Fibroblast of skin of right biceps (primary cell): ENCODE measurements at places on chromosomes 2 and 18.

DNA sequence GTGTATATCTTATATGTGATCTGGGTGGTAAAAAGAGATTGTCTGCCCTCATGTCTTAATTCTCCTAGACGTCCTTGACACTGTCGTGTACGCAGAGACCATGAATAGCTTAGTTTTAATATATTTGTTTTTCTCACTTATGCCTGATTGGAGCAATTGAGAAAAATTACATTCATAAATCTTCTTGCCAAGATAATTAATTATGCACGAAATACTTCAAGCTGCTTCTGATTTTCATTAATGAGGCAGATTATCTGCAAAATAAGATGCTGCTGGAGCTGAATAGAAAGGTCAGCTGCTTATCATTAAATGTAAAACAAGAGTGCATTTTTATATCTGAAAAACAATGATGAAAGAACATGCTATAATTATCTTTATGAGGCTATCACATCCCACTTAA is 95.9 kb downstream of the CCDC141 start:
- DNase-seq, result no peak

DNA sequence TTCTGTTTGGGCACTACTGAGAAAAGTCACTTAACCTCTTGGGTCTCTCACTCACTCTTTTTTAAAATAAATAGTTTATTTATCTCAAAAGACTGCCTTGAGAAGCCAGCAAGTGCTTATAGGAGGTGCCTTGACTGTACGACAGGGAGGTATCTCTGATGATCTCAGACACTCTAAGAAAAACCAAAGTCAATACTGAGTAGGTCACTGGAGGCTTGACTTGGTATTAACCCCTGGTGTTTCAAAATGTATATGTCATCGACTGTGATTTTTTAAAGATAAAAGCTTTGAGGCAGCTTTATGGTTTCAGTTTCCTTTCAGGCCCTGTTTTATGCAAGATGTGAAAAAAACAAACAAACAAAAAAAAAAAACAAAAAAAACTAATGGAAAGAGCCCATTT is 33.7 kb downstream of the MREG start:
- DNase-seq, result no peak

DNA sequence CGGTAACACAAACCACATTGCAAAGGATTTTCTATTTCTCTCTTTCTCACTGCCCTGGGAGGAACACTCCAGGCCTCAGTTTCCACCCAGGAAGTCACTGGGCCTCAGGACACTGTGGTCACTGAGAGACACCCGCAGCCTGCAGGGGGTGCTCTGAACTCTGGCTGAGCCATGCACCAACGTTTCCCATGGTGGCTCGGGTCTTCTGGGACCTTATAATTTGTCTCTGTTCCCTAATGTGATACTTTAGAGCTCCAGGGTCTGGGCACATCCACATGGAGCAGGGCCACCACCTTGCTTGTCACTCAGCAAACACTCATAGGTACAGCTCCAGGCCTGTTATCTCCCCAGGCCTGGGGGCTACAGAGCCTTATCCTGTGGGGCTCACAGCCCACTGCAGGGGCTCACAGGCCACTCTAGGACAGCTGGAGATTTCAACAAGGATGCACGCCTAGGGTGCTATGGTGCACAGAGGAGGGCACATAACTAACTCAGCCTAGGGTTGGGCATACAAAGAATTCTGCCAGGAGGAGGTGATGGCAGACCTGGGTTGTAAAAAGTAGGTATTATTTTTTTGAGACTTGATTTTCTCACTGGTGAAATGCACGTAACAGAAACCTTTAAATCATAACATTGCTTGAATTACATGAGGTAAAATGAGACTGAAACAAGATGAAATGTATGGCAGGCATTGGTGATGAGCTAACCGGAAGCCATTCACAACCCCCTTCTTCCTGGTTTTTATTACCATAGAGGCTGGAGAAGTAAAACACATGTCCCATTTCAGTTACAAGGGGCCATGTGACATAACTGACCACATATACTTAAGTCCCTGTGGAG is 3.0 kb upstream of the HS1BP3 start:
- no peak for DNase-seq

DNA sequence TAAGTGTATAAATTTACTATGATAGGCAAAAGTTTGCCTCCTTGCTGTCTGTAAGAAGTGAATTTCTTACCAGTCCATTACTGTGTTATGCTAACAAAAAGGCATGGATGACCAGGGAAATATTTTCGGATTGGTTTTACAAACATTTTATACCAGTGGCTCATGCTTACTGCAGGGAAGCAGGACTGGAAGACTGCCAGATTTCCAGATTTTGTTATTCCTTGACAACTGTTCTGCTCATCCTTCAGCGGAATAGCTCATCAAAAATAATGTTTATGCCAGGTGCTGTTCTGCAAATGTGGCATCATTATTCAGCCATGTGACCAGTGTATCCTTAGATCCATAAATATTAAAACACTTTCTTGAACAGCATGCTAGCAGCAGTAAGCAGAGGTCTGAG is 40.4 kb upstream of the NETO1 start:
- DNase-seq, result no peak

DNA sequence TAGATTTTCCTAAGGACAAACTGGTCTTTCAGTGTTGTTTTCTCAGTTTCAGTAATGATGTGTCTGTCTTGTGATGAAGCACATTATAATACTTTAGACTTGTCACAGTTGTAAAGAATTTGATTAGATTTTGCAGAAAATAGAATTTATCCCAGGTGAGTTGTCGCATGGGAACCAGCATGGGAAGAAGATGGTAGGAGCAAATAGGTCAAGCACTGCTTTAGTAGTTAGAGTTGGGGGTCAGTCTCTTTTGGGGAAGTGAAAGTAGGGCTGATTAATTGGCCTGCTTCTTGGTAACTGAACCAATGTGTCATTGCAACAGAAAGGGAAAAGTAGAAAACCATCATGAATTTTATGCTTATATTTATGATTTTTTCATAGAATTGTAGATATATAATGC is 153.2 kb upstream of the MYO3B start:
- DNase-seq, result no peak

DNA sequence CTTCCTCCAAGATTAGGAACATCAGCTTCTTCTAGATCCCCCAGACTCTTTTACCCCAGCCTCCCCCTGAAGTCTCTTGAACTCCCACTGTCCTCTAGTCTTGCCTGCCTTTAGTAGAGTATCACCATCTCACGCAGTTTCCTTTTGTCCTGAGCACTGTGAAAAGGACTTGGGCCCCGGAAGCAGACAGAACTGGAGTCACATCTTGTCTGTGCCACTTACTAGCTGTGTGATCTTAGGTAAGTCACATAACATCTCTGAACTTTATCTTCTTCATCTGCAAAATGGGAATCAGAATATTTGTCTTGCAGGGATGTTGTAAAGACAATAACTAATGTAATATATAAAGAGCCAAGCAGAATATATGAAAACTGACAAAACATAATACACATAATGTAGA is 8.4 kb upstream of the TRABD2A start:
- DNase-seq, result no peak

- DNase-seq, result no peak
Observed at GRCh38 chr2:18169121-18169892, 290.8 kb downstream of the KCNS3 start.

DNA sequence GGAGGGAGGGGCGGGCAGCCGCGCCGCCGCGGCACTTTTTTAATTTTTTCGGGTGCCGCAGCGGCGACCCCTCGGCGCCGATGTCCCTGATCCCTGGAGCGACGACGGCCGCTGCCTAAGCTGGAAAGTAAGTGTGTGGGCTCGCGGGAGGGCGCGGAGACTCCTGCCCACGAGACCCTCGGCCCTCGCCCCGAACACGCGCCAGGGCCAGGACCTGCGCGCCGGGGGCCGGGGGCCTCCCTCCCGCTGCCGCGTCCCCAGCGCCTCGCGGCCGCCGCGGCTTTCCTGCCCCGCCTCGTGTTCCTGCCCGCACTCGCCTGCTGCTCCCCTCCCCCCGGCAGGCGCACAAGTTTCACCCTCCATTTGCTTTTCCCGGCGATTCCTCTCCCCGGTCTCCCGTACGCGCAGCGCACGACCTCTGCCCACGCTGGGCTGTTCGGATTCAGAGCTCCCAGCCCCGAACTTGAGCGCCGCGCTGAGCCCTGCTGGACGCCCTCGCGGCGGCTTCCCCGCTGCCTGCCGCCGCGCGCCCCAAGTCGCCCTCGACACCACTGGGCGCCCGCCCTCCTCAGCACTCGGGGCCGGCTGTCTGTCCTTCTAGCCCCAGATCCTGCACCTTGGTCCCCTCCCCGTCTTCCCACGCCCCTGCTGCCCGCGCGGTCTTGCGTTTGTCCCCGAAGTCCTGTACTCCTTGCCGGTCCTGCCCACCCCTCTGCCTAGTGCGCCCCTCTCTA is 507 bp downstream of the PKP4 start:
- DNase-seq, result peak; percentile 64

DNA sequence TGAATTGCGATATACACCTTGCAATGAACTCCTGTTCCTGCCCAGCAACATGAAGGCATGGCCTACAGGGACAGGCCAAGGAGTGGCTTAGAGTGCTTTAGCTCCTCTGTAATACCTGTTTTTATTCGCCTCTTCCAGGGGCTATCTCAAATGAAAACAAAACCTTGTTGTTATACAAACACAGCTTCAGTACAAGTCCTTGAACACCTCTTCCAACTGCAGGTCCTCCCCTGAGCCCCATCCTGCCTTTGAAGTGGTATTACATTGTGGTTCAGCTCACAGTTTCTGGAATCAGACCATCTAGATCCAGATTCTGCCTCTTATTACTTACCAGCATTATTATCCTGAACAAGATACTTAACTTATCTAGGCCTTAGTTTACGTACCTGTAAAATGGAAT is 83.0 kb upstream of the HNRNPA3 start:
- DNase-seq, result no peak

DNA sequence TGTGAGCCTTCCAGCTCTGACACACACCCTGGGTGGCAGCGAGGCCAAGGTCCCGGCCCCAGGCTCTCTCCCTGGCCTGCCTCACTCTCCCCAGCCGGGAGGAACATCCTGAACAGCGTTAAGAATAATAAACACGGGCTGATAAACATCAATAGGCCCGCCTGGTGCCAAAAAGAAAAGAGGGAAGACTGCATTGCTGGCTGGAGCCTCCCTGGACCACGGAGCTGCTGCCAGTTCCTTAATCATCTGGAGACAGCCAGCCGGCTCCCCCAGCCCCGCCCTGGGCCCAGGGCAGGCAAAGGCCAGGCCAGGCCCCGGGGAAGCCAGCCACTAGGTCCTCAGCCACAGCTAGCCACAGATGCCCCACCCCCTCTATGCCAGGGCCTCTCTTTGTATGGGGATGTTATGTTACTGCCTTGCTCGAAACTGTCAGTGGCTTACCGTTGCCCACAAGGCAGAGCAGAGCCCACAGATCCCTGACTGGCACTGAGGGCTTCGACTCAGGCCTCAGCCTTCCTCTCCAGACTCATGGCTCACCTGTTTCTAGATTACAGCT is 293.7 kb downstream of the DYSF start:
- DNase-seq, result peak; percentile 26

DNA sequence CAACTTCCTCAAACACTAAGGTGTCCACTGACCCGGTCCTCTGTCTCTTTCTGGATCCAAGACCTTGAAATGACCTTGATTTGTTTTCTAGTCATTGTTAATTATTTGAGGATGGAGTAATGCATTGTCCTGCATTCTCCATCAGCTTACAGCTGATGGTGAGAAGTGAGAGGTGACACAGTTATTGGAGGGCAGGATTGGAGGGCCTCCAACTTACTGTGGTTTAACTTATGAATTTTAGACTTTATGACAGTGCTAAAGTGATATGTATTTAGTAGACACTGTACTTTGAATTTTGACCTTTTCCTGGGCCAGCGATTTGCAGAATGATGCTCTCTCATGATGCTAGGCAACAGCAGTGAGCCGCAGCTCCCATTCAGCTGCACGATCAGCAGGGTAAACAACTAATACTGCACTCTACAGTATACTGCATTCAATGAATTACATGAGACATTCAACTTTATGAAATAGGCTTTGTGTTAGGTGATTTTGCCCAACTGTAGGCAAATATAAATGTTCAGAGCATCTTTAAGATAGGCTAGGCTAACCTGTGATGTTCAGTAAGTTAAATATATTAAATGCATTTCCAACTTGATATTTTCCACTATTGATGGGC is 200.0 kb upstream of the MEX3C start:
- DNase-seq, result no peak

DNA sequence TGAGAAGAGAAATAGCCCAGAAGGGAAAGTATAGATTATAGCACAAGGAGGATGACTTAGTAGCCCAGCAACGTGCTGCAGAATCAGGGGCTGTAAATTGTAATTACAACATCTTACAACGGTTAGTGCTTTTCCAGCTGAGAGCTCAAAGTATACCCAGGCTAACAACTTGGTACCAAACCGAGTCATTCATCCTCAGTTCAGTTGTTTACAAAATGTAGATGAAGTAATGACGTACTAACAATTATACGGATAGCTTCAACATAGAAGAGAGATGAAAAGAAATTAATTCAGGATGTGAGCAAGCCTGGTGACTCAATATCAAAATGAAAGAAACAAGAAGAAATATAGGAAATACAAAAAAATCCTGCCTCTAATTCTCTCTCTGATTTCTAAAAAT is 99.2 kb downstream of the DYNAP start:
- DNase-seq, result peak; percentile 43

- no peak for DNase-seq
Observed at GRCh38 chr2:99672766-99673350, 183.0 kb upstream of the REV1 start.

DNA sequence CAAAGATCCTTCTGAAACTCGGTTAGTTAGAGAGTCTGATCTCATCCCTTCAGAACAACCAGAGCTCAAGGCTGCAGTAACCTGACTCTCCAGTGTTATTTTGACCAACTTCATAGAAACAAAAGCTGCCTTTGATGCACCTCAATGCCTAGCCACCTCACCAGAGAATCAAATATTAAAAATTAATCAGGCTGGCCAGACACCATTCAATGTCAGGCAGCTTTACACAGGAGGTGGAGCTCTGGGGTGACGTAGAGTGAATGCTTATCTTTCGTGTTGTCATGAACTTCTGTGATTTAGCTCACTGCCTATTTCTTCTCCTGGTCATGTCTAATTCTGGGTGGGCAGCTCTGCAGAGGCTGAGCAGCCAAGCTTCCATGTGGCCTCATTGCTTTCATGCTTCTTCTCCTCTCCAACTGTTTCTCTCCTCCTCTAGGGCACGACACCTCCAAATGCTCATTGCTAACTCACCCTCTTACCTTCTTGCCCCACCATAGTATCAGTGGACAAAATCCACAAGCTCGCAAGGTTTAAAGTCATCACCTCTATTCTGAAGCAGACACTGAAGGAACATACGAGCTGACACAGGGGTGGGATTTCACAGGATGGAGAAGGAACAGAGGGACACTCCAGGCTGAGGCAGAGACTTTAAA is 39.4 kb downstream of the AAK1 start:
- no peak for DNase-seq

DNA sequence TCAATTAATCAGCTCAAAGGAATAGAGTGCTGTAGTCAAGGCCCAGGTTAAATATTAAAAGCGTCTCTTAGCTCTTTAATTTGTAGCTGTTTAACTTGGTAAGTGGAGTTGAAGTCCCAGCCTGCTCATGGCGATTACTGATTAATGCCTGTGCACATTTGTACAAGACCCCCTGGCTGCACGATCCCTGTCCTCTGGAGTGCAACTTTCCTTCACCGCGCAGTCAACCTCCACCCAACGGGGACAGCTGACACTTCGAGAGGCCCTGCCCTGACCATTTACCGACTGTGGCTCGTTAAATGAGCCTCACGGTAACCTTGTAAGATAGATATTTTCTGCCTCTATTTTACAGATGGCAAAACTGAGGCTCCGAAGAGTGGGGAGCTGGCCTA is 5.5 kb upstream of the CYS1 start:
- DNase-seq, result no peak
